ENCODE measurements at places on chromosomes 4 and X.

DNA sequence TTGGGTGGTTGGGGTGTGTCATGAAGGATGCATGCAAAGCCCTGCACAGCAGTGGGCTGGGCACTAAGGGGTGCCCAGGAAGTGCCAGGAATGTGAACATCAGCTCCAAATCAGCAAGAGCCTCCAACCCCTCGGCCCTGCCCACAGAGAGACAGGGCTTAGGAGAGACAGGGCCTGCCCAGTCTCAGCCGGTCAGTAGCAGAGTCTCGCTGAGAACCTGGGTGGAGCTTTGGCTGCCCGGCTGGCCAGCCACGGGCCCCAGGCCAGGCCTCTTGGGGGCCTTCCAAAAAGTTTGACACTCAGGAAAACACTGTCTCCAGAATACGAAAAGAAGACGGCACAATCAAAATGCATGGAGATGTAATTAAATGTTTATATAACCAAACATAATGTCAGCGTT lies 4.3 kb upstream of the MXD4 start:
- DNase-seq, result no peak

- DNase-seq, result peak; percentile 27
Measured at GRCh38 chr4:122602277-122603142, 18.4 kb downstream of the IL21 start.

GRCh38 chr4:144223661-144224060 lies 83.1 kb upstream of the GYPA start:
- no peak for DNase-seq

- DNase-seq, result no peak
Measured at GRCh38 chr4:30495651-30496310, 224.4 kb upstream of the PCDH7 start.

- no peak for DNase-seq
Measured at GRCh38 chr4:186981161-186981560, 257.5 kb upstream of the FAT1 start.

- no peak for DNase-seq
Measured at GRCh38 chrX:38563030-38563429, 1.7 kb downstream of the TSPAN7 start.

GRCh38 chr4:139684351-139684750 lies 18.7 kb downstream of the MGST2 start:
- DNase-seq, result no peak

DNA sequence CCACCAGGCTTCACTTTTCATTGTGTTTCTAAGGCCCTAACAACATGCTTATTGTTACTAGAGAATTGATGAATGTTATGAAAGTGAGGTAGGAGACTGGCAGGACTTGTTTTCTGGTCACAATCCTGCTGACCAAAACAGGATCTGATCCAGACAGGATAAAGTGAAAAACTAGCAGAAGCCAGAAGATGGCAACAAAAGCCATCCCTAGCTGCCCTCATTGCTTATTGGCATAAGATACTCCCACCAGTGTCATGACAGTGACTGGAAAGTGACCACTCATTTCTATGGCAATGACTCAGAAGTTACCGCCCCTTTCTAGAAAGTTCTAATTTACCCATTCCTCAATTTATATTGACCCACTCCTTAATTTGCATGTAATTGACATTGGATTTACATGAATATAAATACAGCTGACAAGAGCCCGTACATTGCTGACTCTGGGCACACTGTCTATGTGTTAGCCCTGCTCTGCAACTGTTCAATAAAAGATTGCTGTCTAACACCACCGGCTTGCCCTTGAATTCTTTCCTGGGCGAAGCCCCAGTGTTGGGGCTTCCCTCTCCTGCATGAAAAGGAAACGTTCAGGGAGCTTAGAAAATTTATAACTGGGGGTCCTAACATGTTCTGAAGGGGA lies 30.0 kb upstream of the FGG start:
- DNase-seq, result no peak

GRCh38 chrX:4240541-4241194 lies 527.2 kb upstream of the PRKX start:
- no peak for DNase-seq

- no peak for DNase-seq
Measured at GRCh38 chrX:100417681-100418080, 7.6 kb upstream of the PCDH19 start.

- DNase-seq, result no peak
Measured at GRCh38 chr4:187321711-187322110, 598.1 kb upstream of the FAT1 start.

GRCh38 chr4:8315435-8316250 lies 46.1 kb downstream of the HTRA3 start:
- peak; percentile 85 for DNase-seq

DNA sequence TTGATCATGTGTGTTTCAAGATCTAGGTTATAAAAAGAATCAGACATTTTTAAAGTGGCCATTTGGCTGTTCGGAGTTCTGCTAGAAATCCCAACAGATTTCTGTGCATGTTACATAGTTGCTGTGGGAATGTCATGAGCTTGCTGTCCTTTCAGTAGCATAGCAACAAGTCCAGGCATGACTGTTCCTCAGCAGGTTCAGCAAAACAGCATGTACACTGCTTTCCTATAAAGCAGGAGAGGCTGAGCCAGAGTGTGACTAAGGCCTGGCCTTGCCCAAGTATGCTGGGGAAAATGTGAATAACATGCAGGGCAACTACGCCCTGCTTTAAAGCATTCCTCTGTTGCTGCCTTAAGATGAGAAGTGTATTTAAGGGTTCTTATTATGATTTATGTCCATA lies 217.1 kb upstream of the SMIM31 start:
- peak; percentile 64 for DNase-seq

DNA sequence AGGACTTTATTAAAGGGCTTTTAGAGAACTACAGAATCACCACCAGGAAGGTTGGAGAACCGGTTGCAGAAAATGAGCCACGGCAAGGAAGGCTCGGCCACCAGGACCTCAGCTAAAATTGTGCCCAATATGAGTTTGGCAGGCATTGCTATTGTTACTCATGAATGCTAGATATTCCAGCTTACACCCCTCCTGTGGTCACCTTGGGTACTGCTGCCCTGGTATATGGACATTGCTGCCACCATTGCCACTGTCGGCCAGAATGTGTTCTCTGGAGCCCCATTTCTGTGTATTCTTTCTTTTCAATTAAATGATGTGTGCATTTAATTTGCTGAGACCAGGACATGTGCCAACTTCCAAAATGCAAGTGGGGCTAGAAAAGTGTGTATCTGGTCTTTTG lies 626.7 kb upstream of the BOD1L1 start:
- peak; percentile 12 for DNase-seq

GRCh38 chrX:38804682-38805431 lies 3.6 kb downstream of the MID1IP1 start:
- peak; percentile 7 for DNase-seq

DNA sequence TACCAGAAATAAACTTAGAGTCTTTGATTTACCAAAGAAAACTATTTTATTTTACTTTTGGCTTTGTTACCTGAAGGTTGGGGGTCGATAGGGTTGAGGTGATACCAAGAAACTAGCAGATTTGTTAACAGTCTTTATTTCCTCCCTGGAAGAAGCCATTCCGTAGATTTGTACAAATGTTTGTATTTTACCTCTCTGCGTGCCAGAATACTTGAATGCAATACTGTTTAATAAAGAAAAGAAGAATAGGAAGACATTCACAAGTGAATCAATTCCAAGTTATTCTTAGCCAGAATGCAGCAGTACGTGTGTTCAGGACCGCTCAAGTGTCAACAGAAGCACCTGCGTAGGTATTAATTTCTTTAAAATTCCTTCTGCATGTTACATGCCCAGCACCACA lies 260.3 kb upstream of the TENM3 start:
- DNase-seq, result no peak

- no peak for DNase-seq
Measured at GRCh38 chr4:113524505-113525186, 236.9 kb downstream of the CAMK2D start.

- DNase-seq, result no peak
Measured at GRCh38 chrX:19063030-19063429, 59.2 kb downstream of the ADGRG2 start.

DNA sequence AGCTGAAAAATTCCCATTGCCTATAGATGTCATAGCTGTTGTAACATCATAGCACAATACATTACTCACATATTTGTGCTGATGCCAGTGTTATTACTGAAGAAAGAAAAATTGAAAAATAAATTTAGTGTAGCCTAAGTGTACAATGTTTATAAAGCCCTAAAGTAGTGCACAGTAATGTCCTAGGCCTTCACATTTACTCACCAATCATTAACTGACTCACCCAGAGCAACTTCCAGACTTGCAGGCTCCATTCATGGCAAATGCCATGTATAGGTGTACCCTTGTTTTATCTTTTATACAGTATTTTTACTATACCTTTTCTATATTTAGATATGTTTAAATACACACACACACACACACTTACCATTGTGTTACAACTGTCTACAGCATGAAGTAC lies 265.4 kb upstream of the MAGEB18 start:
- DNase-seq, result no peak

DNA sequence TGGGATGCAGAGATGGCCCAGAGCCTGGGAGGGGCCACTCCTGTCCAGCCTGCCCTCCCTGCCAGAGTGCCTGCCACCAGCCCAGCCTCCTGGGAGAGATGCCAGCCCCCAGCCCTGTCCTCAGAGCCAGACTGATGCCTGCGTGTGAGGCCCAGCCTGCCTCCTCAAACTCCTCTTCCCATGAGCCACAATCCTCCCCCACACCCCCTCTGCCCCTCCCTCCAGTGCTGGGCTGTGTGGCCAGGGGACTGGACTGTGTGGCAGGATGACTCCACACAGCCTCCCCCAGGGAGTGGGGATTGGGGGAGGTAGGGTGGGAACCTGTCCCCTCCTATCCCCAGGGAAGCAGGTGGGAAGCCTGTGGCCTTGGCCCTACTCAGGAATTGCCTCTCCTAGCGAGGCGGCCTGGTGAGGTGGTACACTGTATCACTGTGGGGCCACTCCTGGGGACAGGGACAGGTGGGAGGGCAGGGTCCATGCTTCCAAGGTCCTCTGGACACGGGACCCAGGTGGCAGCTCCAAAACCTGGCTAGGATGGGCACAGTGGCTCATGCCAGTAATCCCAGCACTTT lies 4.3 kb upstream of the SH3BP2 start:
- DNase-seq, result no peak

- DNase-seq, result no peak
Measured at GRCh38 chrX:78619834-78620233, 39.3 kb downstream of the RTL3 start.

DNA sequence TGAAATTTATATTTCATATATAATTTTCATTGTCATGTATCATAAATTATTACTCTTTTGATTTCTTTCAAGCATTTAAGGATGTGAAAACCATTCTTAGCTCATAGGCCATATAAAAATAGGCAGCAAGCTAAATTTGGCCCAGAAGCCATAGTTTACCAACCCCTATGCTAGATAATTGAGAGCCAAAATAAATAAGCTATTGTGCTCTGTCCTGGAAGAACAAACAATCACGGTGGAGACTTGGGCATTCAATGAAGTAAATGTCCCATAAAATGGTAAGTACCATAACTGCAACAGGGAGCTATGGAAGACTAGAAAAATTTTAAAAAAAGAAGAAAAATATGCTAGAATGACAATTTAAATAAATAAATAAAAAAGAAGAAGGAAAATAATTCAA lies 60.9 kb upstream of the PACRGL start:
- DNase-seq, result no peak

- no peak for DNase-seq
Measured at GRCh38 chrX:151879856-151880255, 32.8 kb upstream of the MAGEA4 start.

- DNase-seq, result no peak
Measured at GRCh38 chr4:158782551-158783360, 13.9 kb downstream of the FNIP2 start.

GRCh38 chrX:106467422-106467821 lies 144.4 kb upstream of the RADX start:
- no peak for DNase-seq

GRCh38 chr4:53366301-53366716 lies 448 bp upstream of the SCFD2 start:
- no peak for DNase-seq

- no peak for DNase-seq
Measured at GRCh38 chr4:89290727-89291516, 16.7 kb downstream of the GPRIN3 start.

DNA sequence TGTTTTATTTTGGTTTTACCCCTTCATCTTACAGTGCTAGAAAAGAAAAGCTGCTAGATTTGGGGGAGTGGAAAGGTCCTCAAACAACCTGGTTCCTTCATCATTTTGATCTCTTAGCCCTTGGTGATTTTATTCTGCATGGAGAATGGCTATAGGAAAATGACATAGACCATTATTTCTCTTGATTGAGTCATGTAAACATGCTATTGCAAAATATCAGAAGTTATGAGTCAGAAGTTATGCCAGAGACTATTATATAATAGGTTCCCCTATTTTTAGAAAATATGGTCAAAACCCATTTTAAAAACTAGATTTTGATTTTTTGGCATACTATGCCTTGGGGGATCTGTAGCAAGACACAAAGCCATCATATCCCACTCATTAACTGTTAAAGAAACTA lies 83.7 kb upstream of the FAM9C start:
- DNase-seq, result no peak

DNA sequence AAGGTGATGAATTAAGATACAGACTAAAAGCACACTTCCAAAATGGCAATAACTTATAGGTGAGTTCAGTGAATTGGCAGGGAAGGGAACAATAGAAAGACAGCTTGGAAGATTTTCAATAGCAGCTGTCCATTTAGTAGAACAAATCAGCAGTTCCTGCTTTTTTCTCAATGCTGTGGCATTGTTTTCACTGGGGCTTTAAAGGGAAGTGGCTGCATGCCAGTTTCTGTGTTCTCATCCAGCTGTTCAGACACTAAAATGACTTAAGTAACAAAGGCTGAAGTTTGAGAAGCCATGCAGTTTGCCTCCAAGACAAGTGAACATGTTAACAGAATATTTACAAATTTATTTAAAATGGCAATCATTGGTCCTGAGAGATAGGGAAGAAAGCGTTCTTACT lies 291.9 kb downstream of the FAM47A start:
- no peak for DNase-seq

DNA sequence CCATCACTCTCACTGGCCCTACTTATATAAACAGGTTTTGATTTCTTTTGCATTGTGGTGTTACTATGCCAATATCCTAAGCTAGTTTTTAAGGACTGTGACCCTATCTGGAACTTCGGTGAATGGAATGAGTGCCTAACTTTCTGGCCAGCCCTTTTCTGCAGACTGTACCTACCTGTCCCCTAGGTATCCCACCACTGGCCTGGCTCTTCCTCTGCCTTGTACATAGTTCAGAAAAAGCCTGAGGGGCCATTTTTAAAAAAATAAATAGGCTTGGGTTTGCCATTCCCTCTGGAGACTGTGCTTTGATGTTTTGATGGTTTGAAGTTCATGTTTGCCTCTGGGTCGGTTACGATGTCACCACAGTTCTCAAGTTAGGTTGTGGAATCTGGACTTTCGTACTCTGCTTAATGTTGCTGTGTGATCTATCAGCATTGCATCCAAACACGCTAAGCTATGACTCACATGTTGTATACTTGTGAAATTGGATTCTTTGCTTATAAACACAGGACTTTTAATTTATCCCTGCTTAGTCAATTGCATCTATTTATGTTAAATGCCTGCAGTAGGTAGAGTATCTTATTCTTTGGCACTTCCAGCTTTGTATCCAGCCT lies 182.0 kb downstream of the ANKRD50 start:
- no peak for DNase-seq

- no peak for DNase-seq
Measured at GRCh38 chr4:109029987-109030386, 267.1 kb upstream of the ETNPPL start.

GRCh38 chr4:98540803-98541202 lies 117.6 kb downstream of the TSPAN5 start:
- DNase-seq, result no peak

Data from urothelium cell line (cell line).